ENCODE measurements at places on chromosomes 2 and 18.

- DNase-seq = no peak
Observed at GRCh38 chr2:85257359-85257969, 70.3 kb downstream of the TGOLN2 start.

DNA sequence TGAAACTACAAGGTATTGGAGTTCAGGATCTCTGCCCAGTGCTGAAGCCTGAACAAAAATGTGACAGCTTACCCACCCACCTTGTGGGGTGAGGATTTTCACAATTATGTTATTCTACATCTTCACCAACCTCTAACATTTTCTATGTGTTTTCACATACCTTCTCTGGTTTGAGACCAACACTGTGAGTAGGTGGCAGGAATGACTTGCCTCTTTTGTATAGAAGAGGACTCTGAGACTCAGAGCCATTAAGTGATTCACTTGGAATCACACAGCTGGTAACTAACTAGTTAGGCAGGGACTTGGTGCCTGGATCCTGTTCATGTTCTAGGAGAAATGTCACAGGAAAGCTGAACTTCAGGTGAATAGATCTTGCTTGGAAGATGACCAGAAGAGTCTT lies 14.8 kb upstream of the SRBD1 start:
- DNase-seq = no peak

- no peak for DNase-seq
Observed at GRCh38 chr2:1305342-1306013, 107.8 kb upstream of the TPO start.

GRCh38 chr2:10971888-10972260 lies 60.1 kb downstream of the KCNF1 start:
- no peak for DNase-seq

DNA sequence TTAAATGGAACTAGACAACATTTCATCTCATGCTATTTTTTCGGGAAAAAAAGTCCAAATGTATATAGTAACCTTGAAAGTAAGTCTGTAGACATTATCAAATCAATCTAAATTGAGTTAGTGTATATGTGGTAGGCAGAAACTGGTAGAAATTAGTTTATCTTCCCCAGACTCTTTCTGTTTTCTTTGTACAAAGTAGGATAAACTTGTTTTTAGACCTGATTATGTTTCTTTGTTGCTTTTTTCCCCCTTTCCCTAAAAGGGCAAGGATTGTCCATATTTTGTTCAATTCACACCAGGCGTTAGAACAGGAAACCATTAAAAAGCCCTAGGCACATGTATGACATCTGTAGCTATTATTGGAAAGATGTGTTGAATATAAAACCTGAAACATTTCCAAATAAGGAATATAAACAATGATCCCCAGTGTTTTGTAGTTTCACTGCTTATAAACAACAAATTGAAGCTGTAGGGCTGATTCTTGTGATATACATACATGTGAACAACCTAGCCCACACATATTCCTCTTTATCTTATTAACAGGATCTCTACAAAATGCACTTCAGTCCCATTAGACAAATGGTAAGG lies 528.3 kb downstream of the PARD3B start:
- DNase-seq = no peak

GRCh38 chr2:40090044-40090443 lies 311.0 kb upstream of the THUMPD2 start:
- no peak for DNase-seq

DNA sequence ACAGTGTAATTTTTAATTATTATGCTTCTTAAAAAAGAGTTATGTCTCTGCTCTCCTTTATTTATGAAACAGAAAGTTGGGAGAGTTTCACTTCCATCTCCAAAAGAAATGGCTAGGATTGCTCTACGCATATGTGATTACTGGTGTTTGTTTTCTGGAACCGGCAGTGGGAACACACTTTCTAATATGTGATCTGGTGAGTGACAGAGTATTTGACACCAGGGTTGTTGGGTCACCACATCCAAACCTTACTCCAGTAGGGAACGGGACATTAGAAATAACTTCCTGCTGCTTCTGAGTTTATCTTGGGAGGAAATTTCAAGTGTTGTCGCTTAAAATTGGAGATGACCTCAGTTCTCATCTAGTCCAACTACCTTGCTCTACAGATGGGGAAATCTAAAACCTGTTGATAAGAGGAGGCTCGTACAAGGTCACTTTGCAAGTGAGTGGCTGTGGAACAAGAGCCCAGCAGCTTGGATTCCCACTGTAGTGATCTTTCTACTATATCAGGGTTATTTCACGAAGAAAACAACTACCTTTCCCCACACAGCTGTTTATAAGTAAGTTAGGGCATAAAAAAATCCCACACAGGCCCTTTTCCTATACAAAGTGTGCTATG lies 108.5 kb downstream of the TTC32 start:
- DNase-seq = no peak

Measured in NCI-H526 treated with DMSO at 0.1 percent for 48 hours (cell line).